ENCODE measurements at places on chromosomes 5 and 9.

GRCh38 chr5:136620016-136620419, 254.7 kb upstream of the TRPC7 start:
- DNase-seq: peak; percentile 33

- DNase-seq: peak; percentile 88
Measured at GRCh38 chr5:32092938-32093812, 80.9 kb downstream of the GOLPH3 start.

- DNase-seq: no peak
Measured at GRCh38 chr9:136020671-136021070, 59.5 kb upstream of the UBAC1 start.

GRCh38 chr5:180596115-180596667, 4.9 kb upstream of the SCGB3A1 start:
- DNase-seq: no peak

DNA sequence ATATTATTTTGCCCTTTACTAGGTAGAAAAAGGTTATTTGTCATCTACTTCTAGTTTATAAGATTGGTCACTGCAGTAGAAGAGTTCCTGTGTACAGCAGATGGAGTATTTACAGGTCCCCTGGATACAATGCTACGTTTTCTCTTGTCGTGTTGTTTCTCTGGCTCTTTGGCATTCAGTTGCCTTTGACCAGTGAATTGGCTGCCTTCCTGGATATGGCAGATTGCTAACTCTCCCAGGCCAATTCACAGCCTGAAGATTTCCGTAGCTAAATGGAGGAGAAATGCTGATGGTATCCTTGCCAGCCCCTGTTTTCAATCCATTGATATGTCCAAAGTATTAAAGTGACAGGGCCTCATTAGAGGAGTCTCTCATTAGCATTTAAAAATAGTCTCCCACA, 32.5 kb upstream of the GNAQ start:
- DNase-seq: no peak

GRCh38 chr5:66302344-66302743, 158.2 kb downstream of the SREK1 start:
- DNase-seq: no peak

GRCh38 chr9:13351778-13352386, 72.4 kb upstream of the MPDZ start:
- DNase-seq: peak; percentile 41

DNA sequence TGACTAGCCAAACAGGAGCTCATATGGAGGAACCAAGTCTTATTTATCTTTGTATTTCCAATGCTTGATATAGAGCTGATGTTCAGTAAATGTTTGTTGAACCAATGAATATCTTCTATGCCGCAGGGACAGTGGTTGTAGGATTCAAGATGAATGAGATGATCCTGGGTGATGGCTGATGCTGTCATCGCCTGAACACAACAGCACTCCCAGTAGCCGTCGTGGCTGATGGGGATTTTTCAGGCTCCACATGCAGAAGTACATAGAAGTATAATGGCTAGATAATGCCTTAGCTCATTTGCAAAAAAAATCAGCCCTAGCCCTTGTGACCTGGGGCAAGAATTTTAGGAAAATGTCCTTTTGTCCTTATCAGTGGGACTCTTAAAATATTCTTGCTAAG, 69.0 kb upstream of the OR13F1 start:
- no peak for DNase-seq

GRCh38 chr5:8906303-8906967, 639.4 kb downstream of the SEMA5A start:
- no peak for DNase-seq

DNA sequence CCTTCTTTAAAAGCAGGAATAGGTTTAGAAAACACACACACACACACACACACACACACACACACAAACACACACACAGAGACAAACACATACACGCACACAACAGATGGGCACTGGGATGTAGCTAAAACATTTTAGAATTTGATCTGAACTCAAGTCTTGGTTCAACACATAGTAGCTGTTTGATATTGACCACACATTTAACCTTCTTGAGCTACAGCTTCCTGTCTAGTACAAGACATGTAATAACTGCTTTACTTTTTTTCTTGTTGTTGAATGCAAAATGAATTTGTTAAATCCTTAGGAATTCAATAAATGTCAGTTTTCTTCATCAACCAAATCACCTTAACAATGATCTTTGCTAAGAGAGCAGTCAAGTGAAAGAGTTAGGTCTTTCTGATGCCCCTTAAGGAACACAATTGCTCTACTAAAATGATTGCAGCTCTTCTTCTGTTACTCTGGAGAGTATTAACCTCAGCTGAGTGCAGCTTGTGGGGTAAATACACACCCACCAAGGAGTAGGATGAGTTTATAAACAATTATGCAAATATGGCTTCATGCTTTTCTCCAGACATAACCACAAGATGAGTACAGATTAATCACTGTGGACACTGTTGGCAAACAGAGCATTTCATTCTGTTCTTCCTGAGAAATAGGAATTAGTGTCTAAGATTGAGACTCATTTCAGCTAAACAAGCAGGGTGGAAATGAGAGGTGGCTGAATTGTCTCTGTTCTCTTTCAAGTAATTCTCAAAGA, 302.9 kb upstream of the PAPPA start:
- no peak for DNase-seq

GRCh38 chr9:69936427-69936826, 107.2 kb upstream of the MAMDC2 start:
- DNase-seq: no peak

DNA sequence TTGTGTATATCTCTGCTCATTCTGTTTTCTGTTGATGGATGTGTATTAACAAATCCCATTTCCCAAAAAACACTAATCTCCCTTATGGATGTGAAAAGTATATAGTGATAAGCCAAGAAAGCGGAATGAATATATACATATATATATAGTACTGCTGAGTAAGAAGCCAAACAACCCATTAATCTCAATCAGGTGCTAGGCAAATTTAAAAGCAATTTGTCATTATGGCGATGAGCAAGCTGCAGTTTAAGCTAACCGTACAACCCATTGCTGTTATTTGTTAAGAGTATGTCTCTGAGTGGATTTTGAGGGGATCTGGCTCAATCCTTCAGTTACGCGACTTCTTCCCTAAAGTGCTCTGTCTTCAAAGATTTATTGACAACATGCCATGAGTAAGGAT, 640.4 kb upstream of the ARRDC3 start:
- DNase-seq: no peak

DNA sequence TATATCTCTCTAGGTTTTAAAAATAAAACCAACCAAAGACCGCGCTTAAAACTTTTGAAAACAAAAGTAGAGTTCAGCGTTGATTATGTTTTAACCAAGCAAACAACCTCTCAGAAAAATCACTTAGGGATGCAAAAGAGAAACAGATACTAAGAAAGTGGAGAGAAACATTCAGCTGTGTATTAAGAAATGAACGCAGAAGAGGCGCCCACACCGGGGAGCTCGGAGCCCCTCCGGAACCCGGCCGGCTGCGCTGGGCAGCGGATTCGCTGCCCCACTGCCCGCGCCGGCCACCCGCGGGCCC, 1.4 kb downstream of the PITX1 start:
- no peak for DNase-seq

DNA sequence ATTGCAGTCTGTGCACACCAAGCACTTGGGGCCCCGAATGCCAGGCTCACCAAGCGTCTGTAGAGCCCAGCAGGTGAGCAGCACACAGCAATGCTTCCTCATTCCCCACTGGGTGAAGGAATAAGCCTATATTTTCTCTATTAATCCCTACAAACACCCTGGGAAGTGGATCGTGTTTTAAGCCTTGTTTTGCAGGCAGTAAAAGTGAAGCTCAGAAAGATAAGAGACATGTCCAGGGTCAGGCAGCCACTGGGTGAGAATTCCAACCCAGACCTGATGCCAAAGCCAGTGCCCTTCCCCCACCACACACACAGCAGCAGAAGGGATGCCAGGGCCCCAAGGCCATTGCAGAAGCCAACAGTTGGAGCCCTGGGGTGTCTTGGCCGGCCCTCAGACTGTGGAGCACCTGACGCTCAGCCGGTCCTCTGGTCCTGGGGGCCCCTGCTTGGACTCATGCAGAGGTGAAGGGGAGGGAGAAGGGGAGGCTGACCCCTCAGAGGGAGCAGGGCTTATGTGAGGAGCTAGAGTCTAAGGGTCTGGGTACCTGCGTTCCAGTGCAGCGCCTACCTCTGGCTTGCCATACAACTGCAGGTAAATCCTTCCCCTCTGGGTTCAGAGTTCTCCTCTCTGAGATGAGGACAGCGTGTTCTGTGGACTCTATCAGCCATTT, 26.3 kb upstream of the SYNPO start:
- no peak for DNase-seq

- DNase-seq: peak; percentile 97
Measured at GRCh38 chr5:137220523-137220927, 278.6 kb downstream of the SPOCK1 start.

GRCh38 chr5:60544142-60544541, 155.8 kb downstream of the DEPDC1B start:
- DNase-seq: no peak

- DNase-seq: peak; percentile 93
Measured at GRCh38 chr5:37668524-37669047, 171.3 kb downstream of the GDNF start.

- DNase-seq: no peak
Measured at GRCh38 chr5:16245956-16246355, 66.4 kb upstream of the MARCHF11 start.

GRCh38 chr9:13141629-13142028, 137.9 kb downstream of the MPDZ start:
- DNase-seq: no peak

Measured in mesendoderm (in vitro differentiated cells).